ENCODE measurements at places on chromosomes 6 and 20. TPM values are rescaled to one million over a fixed set of nuclear protein-coding genes. Genes with fewer than 3 reads are reported as not detected.

Gene RAET1G
- total RNA-seq, result 0.18 TPM

Gene FUT9
- total RNA-seq, result not detected

Gene MOG
- not detected for total RNA-seq

Gene PHACTR1
- total RNA-seq, result 4.1 TPM

Gene CLVS2
- under 0.01 TPM for total RNA-seq

Gene SMOC2
- total RNA-seq, result not detected

Gene COL11A2
- 0.09 TPM for total RNA-seq

Gene TMEM217
- total RNA-seq, result 8.6 TPM

Gene SNPH
- 7.6 TPM for total RNA-seq

Gene SAMD10
- total RNA-seq, result 2.2 TPM

Gene HS3ST5
- total RNA-seq, result not detected

Gene ZFAND3
- 15.3 TPM for total RNA-seq

Gene STX7
- total RNA-seq, result 36.1 TPM

Gene LHFPL5
- not detected for total RNA-seq

Gene RAD21L1
- total RNA-seq, result under 0.01 TPM

Gene VARS1
- total RNA-seq, result 67.7 TPM

Gene MCM9
- total RNA-seq, result 9.8 TPM

Gene ULBP3
- total RNA-seq, result 9.2 TPM

Gene CYP39A1
- total RNA-seq, result 0.09 TPM

Gene CDH22
- total RNA-seq, result not detected

Gene HLA-DOB
- total RNA-seq, result not detected

Gene SNAI1
- total RNA-seq, result 2.9 TPM

Gene OSER1
- total RNA-seq, result 30.8 TPM

Gene TUBB1
- total RNA-seq, result not detected

Gene GABRR2
- total RNA-seq, result 0.19 TPM

Gene CST1
- 0.38 TPM for total RNA-seq

Gene NFKBIL1
- 24.7 TPM for total RNA-seq

Gene MRAP2
- 4.6 TPM for total RNA-seq

Gene EYS
- total RNA-seq, result under 0.01 TPM

Gene NKAIN2
- total RNA-seq, result under 0.01 TPM

Gene HSPA1L
- 0.85 TPM for total RNA-seq

Gene HLA-DQB2
- not detected for total RNA-seq

Measured in endothelial cell of coronary artery (primary cell).